ENCODE measurements at places on chromosomes 1 and 21.

GRCh38 chr1:74629283-74629682 lies 44.3 kb downstream of the ERICH3 start:
- no peak for DNase-seq

- DNase-seq = no peak
Measured at GRCh38 chr21:17786851-17787181, 32.3 kb downstream of the C21orf91 start.

DNA sequence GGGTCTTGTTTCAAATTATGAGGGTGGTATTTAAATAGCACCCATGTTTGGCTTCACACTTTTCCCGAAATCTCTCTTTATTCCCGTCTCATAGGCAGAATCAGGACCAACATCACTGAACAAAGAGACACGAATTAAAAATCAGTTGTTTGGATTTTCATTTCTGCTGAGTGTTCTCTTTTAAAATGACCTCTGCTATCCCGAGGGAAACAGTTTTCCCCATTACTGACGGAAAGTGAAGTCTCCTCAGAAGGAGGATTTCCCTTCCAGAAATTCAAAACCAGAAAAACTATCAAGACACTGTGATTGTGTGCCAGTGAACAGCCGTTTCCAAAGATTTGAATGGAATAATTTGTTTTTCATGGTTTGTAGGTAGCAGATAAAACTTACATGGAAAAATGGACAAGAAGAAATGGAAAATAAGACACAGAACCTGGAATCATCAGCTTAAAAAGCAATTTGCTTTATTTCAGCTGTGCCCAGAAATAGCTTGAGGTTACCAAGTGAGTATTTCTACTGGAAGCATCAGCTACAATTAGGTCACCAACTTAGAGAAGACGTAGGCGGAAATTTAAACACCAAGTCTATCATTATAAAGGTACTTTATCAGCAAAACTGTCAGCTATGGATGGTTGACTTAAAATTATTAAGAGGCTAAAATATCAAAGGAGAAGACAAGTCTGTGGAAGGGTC lies 68.5 kb downstream of the RUNX1 start:
- DNase-seq = no peak

DNA sequence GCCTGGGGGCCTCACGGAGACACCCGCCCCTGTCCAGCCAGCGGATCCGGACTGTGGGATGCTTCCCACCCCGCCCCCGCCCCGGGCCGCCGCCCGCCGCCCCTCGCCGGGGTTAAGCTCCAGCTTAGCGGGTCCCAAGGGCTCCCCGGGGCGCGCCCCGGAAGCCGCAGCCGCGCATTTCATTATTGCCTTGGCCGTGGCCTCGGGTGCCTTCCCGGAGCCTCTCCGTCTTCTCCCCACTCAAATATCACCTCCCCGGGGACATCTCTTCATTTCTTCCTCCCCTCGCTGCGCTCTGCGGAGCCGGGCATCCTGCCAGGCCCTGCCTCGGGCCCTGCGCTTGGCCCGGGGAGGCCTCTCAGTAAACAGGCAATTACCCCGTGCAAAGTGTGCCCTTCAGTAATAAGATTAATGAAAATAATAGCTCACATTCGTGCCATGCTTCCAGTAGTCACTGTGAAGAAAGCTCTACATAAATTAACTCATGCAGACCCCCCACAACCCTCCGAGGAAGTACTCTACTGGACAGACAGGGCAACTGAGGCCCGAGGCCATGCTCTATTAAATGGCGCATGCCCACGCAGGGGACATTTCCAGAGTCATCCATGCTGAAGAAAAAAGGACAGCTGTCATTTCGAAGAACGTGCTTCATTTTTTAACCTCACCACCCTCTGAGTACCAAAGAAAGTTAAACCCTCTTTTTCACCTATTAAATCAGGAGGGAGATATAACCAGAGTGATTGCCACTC lies 49.9 kb upstream of the LAPTM5 start:
- peak; percentile 65 for DNase-seq

DNA sequence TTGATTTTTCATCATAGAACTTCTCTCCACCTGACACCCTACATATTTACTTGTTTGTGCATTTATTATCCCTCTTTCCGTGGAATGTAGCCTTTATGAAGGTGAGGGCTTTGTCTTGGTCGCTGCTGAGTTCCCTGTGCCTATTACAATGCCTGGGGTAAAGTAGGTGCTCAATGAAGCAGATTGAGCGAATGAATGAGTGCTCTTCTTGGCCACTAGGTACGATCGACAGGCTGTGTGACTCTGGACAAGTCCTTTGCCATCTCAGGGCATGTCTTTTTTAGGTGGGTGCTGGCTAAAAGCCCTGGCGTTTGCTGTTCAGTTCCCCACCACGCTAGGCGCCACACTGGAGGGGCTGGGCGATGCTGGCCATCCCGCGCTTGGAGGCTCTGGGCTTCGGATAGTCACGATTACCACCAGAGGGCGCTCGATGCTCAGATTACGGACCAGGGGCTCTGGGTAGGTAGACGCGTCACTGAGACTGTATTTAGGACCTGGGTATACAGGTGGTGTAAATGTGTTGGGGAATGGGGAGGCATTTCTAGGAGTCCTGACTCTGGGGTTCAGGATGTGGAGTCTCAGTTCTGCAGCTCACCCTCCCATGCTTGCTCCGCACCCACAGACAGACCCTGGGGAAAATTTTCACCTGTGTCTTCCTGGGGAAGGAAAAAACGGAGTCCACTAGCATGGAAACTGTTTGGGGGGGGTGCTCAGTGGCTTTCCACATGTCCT lies 71.0 kb upstream of the CSF3R start:
- peak; percentile 64 for DNase-seq

DNA sequence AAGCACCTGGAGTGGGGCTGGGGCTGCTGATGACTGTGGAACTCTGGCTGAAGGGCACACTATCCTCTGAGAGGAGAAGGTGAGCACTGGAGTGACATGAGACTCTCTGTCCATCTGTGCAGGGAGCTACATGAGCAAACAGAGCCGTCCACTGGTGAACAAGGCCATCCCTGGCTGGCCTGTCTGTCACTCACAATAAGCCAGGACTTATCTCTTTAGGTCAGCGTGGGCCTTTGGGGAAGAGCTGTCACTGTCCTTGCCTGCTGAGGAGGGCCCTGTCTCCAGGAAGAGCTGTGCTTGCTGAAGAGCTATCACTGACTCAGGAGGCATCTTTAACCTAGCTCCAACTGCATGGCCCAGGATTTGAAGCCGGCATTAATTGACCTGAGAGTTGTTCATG lies 82.1 kb downstream of the FOXD2 start:
- no peak for DNase-seq

Data from cardiac fibroblast (primary cell).